NCI-H2081 treated with DMSO at 0.1 percent for 48 hours (cell line): ENCODE measurements at places on chromosomes 4 and X.

- no peak for DNase-seq
These were observed 394.7 kb upstream of the CPEB2 start for GRCh38 chr4:14607578-14607977.

GRCh38 chr4:146548443-146548842 lies 26.7 kb upstream of the SLC10A7 start:
- DNase-seq = no peak

DNA sequence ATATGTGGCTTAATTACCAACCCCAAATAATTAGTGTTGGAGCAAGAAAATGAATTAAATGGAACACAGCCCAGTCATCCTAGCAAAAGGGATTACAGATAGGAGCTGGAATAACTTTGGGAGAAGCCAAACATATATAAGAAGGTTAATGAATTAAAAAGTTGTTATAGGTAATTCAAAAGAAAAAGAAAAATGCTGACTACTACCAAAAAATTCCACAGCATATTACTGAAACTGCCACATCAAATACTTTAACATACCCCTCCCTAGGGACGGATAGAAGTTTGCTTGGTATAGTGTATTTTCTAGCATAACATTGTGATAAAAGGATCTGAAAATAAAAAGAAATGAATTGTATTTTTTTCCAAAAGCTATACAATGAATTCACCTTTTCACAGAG lies 99.5 kb downstream of the ENOX2 start:
- DNase-seq = no peak

GRCh38 chr4:78014889-78015886 lies 41.9 kb upstream of the FRAS1 start:
- DNase-seq = no peak

- DNase-seq = no peak
These were observed 383 bp downstream of the PCYT1B start for GRCh38 chrX:24646745-24647182.
